Cortex of kidney (tissue), 1 donor: ENCODE measurements at places on chromosomes 5 and 9.

DNA sequence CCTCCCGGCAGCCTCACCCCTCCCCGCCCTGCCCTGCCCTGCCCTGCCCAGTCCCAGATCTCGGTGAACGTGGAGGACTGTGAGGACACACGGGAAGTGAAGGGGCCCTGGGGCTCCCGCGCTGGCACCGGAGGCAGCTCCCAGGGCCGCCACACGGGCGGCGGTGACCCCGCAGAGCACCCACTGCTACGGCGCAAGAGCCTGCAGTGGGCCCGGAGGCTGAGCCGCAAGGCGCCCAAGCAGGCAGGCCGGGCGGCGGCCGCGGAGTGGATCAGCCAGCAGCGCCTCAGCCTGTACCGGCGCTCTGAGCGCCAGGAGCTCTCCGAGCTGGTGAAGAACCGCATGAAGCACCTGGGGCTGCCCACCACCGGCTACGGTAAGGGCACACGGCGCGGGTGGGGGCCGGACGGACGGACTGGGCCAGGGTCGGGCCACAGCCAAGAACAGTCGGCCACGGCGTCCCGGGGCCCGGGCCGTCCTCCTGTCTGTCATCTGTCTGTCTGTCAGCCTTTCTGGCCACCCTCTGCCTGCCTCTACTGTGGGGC, 84.2 kb downstream of the KCNT1 start:
- no peak for DNase-seq

DNA sequence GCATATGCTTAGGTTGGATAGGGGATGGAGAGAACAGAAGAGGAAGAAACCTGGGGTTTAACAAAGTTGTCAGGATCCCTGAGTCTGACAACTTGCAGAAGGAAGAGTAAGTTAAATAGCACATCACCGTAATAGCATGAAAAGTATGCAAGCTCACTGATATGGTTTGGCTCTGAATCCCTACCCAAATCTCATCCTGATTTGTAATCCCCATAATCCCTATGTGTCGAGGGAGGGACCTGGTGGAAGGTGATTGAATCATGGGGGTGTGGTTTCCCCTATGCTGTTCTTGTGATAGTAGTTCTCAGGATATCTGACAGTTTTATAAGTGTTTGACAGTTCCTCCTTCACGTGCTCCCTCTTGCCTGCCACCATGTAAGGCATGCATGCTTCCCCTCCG, 193.3 kb downstream of the PSAT1 start:
- DNase-seq = no peak

DNA sequence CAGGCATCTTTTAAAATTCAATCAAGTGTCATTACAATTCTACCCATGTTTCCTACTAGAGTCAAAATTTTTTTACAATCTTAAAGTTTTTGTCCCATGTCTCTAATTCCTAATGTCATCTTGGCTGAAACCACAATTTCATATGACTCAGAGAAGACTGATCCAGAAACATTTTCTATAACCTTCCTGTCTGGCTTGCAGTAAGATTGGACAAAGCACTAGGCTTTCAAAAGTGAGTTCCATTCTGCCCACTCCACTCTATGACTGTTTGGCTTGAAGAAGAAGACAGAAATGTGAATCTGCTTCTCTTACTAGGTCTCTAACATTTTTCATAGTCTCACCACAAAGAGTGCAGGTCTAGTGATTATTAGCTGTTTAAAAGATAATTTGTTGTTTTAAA, 88.8 kb downstream of the NR3C1 start:
- DNase-seq = no peak

DNA sequence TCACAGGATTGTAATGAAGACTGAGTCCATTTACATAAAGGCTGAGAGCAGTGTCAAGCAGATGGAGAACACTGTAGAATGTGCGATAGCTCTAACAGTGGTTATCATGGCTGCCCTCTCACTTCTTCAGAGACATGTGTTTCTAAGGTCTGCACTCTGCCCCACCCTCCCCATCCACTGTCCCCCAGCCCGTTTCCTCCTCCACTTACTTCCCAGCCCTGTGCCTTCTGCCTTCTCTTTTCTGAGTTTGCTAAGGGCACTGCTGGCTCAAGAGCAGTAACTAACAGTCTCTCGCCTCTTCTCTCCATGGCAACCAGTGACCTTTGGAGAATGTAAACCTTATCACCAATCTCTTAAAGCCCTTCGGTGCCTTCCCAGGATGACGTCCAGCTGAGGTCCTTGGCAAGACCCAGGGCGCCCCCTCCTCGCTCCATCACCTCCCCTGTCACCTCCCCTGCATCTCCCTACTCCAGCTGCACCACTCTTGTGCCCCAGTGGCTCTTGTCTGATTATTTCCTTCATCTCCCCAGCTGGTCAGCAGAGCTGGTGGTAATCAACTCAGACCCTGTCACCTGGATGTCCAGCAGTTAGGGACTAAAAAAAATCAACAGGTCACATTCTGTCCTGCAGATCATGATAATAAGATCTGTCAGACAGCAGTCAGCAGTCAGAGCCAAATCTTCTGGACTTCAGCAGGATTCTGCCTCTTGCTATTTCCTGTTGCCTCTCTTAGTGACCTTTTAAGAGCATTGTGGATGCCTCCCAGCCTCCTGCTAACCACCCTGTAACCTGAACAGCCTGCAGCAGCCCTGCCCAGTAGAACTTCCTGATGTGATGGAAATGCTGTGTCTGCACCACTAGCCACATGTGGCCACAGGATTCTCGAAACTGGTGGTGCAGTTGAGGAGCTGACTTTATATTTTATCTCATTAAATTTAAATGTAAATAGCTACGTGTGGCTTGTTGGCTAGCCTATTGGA, 9.0 kb downstream of the FXN start:
- no peak for DNase-seq

GRCh38 chr5:135028791-135029476, 5.1 kb downstream of the PITX1 start:
- DNase-seq = no peak

DNA sequence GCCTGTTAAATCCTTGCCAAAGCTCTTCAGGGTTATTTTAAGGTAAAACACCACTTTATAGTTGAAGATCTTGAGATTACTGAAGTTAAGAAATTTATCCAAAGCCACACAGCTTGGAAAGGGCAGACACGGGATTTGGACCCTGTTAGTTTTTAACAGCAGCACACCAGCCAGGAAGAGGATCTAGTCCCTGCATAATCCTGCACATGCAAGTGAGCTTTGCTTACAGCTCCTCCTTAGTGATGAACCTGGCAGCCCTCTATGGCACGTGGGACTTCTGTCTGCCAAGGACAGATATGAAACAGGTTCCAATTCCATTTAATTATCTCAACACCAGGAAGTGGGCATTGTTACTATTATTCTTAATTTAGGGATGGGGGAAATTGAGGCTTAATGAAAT, 108.7 kb downstream of the TRIM32 start:
- no peak for DNase-seq

DNA sequence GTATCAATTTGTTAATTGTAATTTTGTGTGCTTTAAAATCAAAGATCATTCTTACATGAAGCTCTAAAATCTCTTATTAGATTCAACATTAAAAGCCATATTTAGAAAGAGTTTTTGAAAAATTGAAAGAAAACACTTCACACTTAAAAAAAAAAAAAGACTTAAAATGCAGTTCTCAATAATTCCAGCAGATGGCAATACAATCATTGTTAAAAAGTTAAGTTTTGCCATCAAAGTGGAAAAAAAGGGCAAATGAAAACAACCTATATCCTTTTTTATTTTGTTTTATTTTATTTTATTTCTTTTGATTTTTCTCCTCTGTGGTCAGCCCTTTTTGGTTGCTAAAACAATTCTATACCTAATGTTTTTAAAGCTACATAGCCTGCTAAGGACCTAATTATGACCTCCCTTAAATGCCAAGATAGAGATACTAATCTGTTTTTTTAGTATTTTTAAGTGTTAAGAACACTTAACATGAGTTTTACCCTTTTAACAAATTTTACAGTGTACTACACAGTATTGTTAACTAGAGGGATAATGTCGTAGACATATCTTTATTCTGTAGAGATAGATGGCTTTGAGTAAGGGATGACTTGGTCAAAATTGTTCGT, 154.2 kb upstream of the DAB2 start:
- DNase-seq = no peak

GRCh38 chr5:471750-472058, 28.7 kb downstream of the EXOC3 start:
- DNase-seq = no peak

DNA sequence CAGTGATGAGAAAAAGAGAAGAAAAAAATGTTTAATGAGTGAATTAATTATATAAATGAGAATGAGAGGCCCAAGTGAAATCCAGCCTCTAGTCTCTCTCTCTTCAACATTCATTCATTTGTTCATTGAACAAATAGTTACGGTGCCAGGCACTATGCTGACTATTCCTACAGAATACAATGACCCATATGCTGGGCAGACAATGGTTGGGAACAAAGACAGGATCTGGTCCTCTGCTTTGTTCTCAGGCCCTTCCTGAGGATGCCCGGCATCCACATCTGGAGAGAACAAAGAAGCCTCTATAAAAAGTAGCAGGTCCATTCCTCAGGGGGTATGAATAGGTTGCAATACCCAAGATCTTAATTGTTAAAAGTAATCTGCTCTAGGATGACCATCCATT, 6.9 kb downstream of the ADAM19 start:
- no peak for DNase-seq

GRCh38 chr9:107874591-107875369, 385.2 kb upstream of the KLF4 start:
- DNase-seq = no peak

- DNase-seq = no peak
These were observed 31.2 kb downstream of the GPR21 start for GRCh38 chr9:123064716-123065115.

GRCh38 chr5:82913971-82914370, 163.2 kb downstream of the TMEM167A start:
- DNase-seq = no peak
